ENCODE measurements at places on chromosomes 1 and 21.

DNA sequence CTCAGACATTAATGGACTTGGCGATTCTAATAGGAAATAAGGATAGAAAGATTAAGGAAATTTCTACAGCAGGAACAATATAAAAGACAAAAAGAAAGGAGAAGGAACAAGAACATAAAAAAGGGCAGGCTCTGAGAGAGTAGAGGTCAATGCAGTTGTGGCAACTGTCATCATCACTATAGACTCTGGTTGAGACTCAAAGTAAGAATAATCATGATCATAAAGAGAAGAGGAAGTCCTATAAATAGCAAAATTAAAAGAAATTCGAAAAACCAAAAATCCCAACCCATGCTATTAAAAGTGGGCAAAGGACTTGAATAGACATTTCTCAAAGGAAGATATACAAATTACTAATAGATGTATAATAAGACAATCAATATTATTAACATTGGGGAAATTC, 14.4 kb upstream of the XCL1 start:
- H3K27me3 ChIP-seq = no peaks in the 10 kb centered on the region
- H3K4me3 ChIP-seq = no peak overlapping the region
- DNase-seq = no peak

DNA sequence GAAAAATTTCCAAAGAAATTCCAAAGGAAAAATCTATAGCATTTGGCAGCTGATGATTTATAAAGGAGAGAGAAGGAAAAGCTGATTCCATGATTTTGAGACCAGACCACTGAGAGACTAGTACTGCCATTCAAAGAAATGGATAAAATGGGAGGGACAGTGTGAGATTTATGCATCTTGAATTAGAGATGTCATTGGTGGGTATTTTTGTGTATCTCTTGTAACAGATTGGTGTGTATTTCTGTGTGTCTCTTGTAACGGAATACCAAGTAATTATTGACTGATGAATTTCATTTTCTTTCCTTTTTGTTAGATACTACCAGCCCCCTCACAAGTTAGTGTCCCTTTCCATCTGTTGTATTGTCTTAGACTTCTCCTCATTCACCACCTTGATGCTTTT, 102.2 kb downstream of the OLFML2B start:
- H3K27ac ChIP-seq = no peak overlapping the region
- no peaks in the 10 kb centered on the region for H3K27me3 ChIP-seq
- H3K4me3 ChIP-seq = no peak overlapping the region
- H3K4me1 ChIP-seq = peaks cover 3% of the 10 kb centered on the region

DNA sequence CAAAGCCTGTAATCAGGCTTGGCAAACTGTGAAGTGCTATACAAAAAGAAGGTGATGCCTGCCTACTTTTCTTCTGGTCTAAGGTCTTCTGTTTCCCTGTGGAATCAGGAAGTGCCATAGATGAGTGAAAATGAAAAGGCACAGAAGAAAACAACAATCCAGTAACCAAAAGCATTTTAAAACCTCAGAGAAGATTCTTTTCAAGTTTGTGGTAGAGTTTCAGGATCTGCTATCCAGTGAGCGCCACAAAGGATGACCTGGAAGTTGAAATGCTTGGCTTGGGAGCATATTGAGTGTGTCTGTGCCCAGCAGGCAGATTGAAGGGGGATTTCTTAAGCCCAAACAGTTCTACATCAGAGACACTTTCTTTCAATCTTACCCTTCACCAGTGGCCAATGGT, 272.2 kb downstream of the PAPPA2 start:
- no peak overlapping the region for H3K4me3 ChIP-seq
- DNase-seq = no peak
- no peaks in the 10 kb centered on the region for H3K27me3 ChIP-seq
- H3K4me1 ChIP-seq = no peaks in the 10 kb centered on the region
- H3K27ac ChIP-seq = no peak overlapping the region

DNA sequence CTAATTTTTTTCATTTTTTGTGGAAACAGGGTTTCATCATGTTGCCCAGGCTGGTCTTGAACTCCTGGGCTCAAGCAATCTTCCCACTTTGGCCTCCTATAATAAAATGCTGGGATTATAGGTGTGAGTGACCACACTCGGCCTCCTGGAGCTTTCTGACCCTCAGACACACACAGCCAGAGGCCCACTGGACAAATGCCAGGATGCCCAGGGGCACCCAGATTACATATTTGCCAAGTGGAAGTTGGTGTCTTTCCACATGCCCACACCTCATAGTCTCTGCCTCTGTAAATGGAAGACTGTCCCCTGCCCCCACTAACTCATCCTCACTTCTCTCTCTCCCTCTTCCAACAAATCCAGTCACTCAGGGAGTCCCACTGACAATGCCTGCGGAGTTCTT, 63.4 kb upstream of the LRP8 start:
- H3K4me3 ChIP-seq = no peak overlapping the region
- H3K27me3 ChIP-seq = peaks cover 10% of the 10 kb centered on the region
- H3K27ac ChIP-seq = no peak overlapping the region
- H3K36me3 ChIP-seq = no peaks in the 10 kb centered on the region
- DNase-seq = no peak

GRCh38 chr1:208251015-208251414, 6.8 kb upstream of the PLXNA2 start:
- peaks cover 60% of the 10 kb centered on the region for H3K4me1 ChIP-seq
- H3K27ac ChIP-seq = peak overlapping the region; percentile 91
- DNase-seq = no peak
- H3K4me3 ChIP-seq = no peak overlapping the region
- H3K36me3 ChIP-seq = no peaks in the 10 kb centered on the region

GRCh38 chr1:35640380-35641232, 720 bp downstream of the PSMB2 start:
- no peaks in the 10 kb centered on the region for H3K36me3 ChIP-seq
- no peak for DNase-seq
- H3K27ac ChIP-seq = peak overlapping the region; percentile 88

DNA sequence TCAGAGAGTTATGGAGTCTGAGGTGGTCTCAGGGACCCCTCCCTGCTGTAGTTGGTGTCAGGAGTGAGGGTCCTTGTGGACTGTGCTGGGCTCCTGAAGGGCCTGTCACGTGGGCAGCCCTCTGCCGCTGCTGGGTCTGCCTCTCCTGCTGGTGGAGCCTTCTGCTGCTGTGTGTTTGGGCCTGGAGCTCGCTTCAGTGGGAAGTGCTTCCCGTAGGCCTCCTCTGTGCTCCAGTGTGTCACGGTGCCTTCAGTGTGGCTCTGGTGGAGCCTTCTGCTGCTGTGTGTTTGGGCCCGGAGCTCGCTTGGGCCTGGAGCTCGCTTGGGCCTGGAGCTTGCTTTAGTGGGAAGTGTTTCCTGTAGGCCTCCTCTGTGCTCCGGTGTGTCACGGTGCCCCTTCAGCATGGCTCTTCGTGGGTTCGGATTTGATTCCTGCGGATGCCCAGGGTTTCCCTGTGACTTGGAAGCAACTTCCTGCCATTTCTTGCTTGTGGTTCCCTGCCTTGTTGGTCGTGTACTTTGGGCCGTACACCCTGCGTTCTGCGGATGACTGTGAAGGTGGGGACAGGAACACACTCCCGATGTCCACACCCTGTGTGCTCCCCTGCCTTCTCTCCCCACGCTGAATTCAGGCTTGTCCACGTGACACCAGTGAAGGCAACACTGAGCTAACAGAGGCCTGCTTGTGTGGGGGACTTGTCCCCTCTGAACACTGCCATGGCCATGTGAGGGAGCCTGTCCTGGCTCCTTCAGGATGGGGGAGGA, 19.5 kb downstream of the C1orf174 start:
- DNase-seq = no peak
- H3K27ac ChIP-seq = no peak overlapping the region
- no peak overlapping the region for H3K4me3 ChIP-seq
- H3K27me3 ChIP-seq = no peaks in the 10 kb centered on the region
- no peaks in the 10 kb centered on the region for H3K4me1 ChIP-seq

DNA sequence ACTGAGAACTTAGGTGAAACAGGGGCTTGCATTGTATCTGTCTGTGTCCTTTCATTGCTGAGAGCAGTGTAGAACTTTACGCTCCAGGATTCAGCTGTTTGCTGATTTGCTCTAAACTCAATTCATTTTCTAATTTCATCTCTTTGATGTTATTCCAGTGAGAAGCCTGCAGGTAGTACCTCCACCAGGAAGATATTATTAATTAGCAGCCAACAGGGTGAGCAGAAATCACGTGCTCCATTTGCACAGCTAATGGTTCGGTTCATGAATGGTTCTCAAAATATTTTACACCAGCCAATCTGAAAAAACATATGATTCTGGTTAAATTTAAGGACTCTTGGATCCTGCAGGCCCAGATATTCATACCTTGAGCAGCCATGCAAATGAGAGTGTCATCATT, 52.1 kb downstream of the SUSD4 start:
- H3K36me3 ChIP-seq = no peaks in the 10 kb centered on the region
- H3K27ac ChIP-seq = no peak overlapping the region
- H3K27me3 ChIP-seq = no peaks in the 10 kb centered on the region

DNA sequence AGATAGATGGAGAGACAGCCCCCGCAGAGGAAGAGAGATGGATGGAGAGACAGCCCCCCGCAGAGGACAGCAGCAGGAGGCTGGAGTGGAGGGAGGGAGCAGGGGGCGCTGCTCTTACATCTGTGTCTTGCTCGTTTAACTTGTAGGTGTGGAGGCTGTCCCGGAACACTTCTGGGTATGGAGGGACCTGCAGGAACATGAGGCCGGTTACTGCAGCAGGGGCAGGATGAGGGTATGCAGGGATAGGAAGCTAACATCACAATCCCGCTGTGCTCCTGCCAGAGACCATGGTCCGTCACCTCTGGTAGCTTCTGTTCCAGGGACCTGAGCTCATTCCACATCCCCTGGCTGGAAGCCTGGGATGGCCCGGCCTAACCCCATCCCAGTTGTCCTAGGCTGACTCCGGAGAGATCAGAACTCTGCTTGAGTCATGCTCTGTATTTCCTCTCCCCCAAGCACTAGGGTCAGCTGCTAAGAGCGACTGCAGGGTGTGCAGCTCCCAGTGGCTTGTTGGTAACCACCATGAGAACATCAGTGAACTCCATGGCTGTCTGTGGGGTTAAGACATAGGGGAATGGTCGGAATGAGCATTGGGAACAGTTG, 36.7 kb upstream of the GOLT1A start:
- no peaks in the 10 kb centered on the region for H3K4me1 ChIP-seq
- DNase-seq = no peak

- DNase-seq = no peak
- peaks cover 5% of the 10 kb centered on the region for H3K4me1 ChIP-seq
- H3K36me3 ChIP-seq = no peaks in the 10 kb centered on the region
- no peaks in the 10 kb centered on the region for H3K27me3 ChIP-seq
- no peak overlapping the region for H3K4me3 ChIP-seq
Observed at GRCh38 chr1:90504509-90504908, 212.6 kb downstream of the BARHL2 start.

GRCh38 chr21:45764792-45765191, 121.3 kb downstream of the PCBP3 start:
- no peaks in the 10 kb centered on the region for H3K36me3 ChIP-seq
- no peak for DNase-seq
- no peak overlapping the region for H3K27ac ChIP-seq
- no peaks in the 10 kb centered on the region for H3K4me1 ChIP-seq
- H3K4me3 ChIP-seq = no peak overlapping the region
- no peaks in the 10 kb centered on the region for H3K27me3 ChIP-seq

- no peak overlapping the region for H3K4me3 ChIP-seq
- DNase-seq = no peak
- no peaks in the 10 kb centered on the region for H3K4me1 ChIP-seq
- no peaks in the 10 kb centered on the region for H3K36me3 ChIP-seq
- H3K27ac ChIP-seq = no peak overlapping the region
Observed at GRCh38 chr21:34897828-34898227, 151.3 kb downstream of the RUNX1 start.

DNA sequence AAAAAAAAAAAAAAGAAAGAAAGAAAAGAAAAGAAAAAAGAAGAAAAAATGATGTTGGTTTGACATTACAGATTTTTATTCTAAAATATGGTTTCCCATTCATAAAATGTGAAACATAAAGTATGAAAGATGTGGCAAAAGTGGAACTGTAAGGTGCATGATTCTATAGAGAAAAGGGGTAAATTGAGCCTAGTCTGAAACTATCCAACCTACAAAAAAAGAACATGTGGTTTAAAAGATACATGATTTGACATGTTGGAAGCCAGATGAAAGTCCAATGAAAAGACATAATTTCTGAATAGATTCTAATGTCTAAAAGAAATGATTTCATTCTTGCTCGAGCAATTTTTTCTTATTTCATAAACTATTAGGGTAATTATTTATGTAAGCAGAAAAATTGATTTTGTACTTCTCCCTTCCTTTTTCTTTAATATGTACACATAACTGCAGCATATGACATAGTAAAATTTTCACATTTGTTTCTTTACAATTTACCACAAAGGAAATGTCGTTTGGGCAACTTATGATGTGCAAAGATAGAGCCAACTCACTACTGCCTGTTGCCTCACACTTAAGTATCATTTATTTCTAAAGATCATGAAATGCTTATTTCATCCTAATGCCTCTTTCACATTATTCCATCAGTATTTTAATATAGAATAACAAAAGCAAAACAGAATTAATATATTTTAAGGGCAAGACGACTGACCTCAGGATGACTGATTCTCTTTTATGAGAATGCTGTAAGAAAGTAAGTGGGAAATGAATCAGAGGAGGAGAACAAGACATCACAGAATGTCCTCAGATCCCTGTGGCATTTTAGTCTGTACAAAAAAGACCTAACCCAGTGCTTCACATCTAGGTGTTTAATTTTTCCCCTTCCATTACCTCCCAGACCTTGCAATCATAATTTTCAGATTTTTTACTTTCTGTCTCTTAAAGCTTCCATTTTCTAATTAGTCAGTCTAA, 165.8 kb upstream of the HMCN1 start:
- H3K36me3 ChIP-seq = no peaks in the 10 kb centered on the region
- peaks cover 8% of the 10 kb centered on the region for H3K4me1 ChIP-seq
- DNase-seq = no peak
- H3K27me3 ChIP-seq = no peaks in the 10 kb centered on the region
- H3K4me3 ChIP-seq = no peak overlapping the region
- no peak overlapping the region for H3K27ac ChIP-seq

- no peak for DNase-seq
- no peak overlapping the region for H3K27ac ChIP-seq
- no peaks in the 10 kb centered on the region for H3K27me3 ChIP-seq
- no peak overlapping the region for H3K4me3 ChIP-seq
Observed at GRCh38 chr1:107183011-107183410, 42.2 kb downstream of the NTNG1 start.

- no peaks in the 10 kb centered on the region for H3K4me1 ChIP-seq
- no peaks in the 10 kb centered on the region for H3K27me3 ChIP-seq
- H3K27ac ChIP-seq = no peak overlapping the region
- no peak for DNase-seq
- H3K36me3 ChIP-seq = no peaks in the 10 kb centered on the region
- H3K4me3 ChIP-seq = no peak overlapping the region
Observed at GRCh38 chr21:36015045-36015444, 45.3 kb downstream of the SETD4 start.

- no peak overlapping the region for H3K4me3 ChIP-seq
- H3K36me3 ChIP-seq = no peaks in the 10 kb centered on the region
- no peak overlapping the region for H3K27ac ChIP-seq
- H3K4me1 ChIP-seq = no peaks in the 10 kb centered on the region
- H3K27me3 ChIP-seq = no peaks in the 10 kb centered on the region
Observed at GRCh38 chr1:34547046-34547674, 207.7 kb upstream of the GJB5 start.
